Osteoblast (primary cell): ENCODE measurements at places on chromosomes 5 and 9. TPM values are rescaled to one million over a fixed set of nuclear protein-coding genes. Genes with fewer than 3 reads are reported as not detected.

The MLANA gene
- under 0.01 TPM in 1 of 2 replicates, not detected in the other for total RNA-seq

The PCDHA1 gene
- total RNA-seq = not detected in 2 replicates

The SERF1A gene
- 8.3 and 14.1 TPM in 2 replicates for total RNA-seq

The OLFML2A gene
- total RNA-seq = 27.1 and 29.7 TPM in 2 replicates

The LCN9 gene
- not detected in 2 replicates for total RNA-seq

The FCN1 gene
- total RNA-seq = not detected in 2 replicates

The TLN1 gene
- total RNA-seq = 306 and 376 TPM in 2 replicates

The HTR1A gene
- not detected in 2 replicates for total RNA-seq

The PCDHGB7 gene
- 18.5 and 19.2 TPM in 2 replicates for total RNA-seq

The CCDC180 gene
- 4.7 and 6.2 TPM in 2 replicates for total RNA-seq

DNA sequence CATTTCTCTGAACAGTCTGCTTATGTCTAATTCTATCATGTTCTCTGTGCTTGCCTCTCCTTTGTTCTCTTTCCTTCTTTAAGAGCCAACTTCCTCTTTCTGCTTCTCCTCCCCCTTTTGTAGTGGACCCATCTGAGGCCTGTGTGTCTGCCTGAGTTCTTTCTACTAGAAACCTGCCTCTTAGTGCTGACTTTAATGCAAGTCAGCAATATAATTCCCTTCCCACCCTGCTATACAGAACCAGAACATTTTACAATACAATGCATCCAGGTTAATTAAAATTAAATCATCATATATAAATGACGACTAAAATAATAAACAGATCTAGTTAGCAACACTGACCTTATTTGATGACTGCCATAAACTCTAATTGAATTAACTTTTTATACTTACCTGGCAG lies 82.6 kb upstream of the GAS1 start:
- DNase-seq = no peak

GRCh38 chr9:88952086-88952615 lies 39.1 kb upstream of the S1PR3 start:
- no peak for DNase-seq

- DNase-seq = no peak
Observed at GRCh38 chr9:101139082-101139481, 110.6 kb downstream of the PLPPR1 start.

DNA sequence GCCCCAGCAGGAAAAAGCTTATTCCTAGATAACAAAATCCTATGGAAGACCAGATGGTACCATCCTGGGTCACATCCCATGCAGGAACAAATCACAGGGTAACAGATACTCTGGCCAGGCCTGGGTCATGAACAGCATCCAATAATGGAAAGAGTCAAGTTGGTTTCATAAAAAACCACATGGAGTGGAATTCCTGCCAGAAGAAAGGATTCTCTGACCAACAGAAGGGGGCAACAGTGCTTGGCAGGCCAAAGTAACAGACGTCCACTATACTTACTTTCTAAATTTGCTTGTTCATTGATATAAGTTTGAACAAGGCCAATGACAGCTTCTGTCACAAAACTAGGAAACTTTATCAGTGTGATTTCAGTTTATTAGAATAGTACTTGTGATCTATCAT lies 273.5 kb downstream of the ARRDC3 start:
- DNase-seq = no peak

GRCh38 chr5:97550164-97550563 lies 367.1 kb upstream of the RIOK2 start:
- DNase-seq = peak; percentile 56

DNA sequence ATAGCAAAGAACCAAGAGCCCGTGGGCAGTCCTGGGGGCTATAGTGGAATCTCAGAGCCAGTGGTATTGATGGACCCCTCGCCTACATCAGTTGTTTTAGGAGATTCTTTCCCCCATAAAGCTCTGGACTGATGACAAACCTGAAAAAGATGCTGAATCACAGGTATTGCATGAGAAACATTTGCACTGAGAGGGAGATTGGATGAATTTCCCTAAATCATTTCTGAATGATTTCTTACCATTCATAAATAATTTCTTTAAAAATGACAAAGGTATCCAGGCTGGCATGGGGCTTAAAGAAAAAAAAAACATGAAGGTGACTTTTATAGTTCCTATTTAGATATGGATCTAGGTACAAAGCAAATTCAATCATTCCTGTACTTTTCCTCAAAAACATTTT lies 54.0 kb upstream of the SLIT3 start:
- DNase-seq = no peak

- DNase-seq = no peak
Observed at GRCh38 chr5:54325610-54326311, 15.4 kb upstream of the ARL15 start.

DNA sequence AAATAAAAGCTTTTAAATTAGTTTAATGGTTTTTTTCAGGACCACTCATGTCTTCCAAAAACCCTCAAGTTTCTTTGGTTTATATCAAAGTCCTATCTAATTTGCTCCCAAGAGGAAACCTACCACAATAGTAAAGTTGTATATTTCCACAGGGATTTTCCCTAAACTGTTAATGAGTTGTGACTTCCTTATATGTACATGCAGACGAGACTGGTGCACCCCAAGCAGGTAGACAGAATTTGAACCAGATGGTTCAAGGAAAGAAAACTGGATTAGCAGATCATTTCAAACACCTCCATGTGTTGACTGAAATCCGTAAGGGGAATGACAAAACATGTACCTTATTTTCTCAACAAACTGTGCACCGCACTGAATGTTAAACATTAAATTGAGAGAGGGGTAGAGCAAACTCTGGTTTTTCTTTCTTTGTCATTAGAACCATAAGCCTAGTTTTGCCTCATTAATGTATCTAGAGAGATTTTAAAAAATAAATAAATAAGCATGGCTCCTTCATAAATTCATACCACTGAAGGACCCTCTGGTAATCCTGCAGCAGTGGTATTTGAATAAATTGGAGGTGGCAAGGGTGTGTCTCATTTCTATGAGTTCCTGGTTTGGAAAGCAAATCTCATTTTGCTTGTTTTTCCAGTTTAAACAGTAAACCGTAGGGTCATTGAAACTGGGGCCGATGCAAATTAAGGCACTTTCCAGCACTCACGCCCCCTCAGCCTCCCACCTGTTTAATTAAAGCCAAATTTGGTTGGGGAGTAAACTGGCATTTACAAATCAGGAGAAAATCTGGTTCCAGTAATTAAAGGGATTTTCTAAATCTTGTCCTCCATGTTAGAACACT lies 51.1 kb downstream of the ENC1 start:
- no peak for DNase-seq

DNA sequence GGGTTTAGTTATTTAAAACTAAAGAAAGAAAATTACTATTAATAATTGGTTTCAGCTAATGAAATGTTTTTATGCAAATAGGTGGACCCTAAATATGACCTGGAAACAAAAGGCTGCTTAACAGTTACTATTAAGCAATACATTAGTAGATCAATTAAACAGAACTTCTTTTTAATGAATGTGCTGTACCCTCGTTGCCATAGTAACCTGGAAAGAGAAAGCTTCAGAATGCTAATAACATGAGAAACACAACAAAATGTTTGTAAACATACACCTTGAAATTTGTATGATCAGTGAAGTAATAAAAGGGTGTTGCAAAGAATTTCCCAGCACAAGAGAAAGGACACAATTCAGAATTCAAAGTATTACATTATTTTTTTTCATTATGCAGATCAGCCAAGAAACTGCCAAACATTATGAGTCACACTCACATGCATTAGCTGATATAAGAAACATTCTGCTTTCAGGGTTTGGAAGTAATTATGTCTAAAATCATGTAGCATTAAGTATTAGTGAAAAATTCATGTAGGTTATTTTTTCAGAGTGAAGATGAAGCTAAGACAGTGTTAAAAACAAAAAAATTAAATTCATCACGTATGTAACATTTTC lies 348.3 kb downstream of the ISL1 start:
- no peak for DNase-seq

DNA sequence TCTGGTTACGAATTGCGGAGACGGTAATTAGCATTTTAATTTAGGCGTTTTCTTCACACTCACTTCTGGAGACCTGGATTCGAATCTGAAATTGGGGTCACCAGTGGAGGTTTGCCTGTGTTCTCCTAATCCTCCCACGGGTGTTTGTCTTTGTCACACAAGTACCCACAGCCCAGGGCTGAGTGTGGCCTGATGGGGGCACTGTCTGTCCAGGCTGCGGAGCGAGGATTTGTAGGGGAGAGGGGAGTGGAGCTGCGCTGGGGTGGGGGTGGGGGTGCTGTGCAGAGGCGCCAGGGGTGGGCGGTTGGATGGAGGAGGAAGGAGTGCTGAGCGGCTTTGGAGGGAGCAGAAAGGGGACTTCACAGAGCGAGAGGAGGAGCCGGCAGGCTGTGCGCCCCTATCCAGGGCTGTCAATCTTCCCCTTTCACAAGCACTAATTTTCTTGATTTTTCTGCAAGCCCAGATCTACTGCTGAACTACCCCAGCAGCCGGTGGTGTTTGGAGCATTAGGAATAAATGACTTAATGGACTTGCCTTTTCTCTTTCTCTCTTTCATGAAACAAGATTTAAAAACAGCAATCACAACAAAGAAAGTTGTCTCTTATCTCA lies 53.1 kb downstream of the TSPAN17 start:
- no peak for DNase-seq
